ENCODE measurements at places on chromosomes 1 and 21.

- DNase-seq: no peak
These were observed 9.4 kb downstream of the PRDM15 start for GRCh38 chr21:41869771-41870170.

DNA sequence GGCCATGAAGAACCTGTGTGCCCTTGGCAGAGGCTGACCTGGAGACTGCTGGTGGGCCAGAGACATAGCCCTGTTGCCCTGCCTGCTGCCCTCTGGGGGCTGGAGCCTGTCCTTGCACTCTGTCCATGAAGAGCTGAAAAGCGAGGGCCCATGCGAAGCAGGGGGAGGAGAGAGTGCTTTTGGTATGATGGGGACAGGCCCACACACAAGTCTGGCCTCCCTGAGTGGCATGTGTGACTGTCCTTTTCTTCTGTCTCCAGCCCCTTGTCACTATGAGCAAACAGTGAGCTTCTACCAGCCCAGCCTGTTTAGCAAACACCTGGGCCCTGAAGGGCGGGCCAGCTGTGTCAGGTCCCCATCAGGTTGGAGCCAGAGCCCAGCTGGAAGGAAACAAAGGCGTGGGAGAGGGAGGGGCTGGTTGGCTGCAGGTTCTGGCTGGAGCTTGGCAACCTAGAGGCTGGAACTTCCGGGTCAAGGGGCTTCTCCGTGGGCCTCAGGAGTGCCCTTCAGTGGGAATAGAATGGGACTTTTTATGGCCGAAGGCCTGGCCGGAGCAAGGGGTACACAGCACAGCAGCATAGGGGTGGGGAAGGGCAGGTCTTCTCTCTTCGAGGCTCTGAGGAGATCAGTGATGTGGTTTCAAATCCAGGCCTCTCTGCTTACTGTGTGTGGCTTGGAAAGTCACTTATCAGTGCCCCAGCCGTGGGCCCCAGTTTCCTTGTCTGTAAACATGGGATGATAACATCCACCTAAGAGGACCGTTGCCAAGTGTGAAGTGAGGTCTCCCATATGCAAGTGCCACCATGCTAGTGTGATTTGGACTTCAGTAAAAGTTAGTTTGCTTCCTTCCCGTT is 14.3 kb downstream of the QSOX1 start:
- no peak for DNase-seq

DNA sequence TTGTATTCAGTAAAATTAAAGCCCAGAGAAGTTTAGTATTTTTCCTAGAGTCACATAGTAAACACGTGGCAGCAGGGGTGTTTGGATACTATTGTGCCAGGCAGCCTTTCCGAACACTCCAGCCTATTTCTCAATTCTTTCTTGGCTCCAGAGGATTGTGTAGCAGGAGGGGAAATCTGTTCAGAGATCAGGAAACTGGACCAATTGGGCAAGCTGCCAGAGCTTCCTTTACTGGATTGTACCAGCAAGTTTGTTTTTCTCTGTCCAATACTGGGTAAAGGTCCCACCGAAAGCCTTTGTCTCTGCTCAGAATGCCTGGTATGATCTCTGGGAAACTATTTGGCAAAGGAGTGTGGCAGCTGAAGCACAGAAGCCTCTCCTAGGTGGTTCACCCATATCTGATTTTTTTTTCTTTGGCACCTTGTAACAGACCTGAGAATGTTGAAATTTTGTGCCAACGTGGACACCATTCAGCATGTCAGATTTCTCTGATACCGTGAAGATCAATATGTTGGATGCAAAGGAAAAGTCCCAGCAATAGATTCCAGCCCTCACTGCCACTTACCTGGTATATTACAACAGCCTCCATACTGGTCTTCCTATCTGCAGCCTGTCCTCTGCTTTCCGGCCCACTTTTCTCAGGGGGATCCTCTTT is 126.2 kb downstream of the FGGY start:
- DNase-seq: no peak

DNA sequence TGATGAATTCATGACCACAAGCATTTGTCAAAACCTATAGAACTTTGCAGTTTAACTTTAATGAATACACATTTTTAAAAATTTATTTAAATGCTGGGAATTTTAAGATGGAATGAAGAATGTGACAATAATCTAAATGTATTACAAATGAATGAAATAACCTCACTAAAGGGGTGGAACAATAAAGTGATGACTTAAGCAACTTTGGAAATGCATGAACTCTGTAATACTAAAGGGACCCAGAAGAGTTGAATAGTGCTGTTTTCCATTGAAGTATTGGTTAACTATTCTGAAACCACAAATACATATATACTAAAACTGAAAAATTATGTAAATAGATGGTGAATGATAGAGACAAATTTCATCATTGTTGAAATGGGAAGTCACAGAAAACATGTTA is 1395.1 kb downstream of the NCAM2 start:
- DNase-seq: no peak

- no peak for DNase-seq
These were observed at the start of gene TIE1 for GRCh38 chr1:43300378-43301094. Gene TIE1, plus strand, starts transcription at chr1:43300982. Its CDS starts 90 bp downstream, at chr1:43301072.

DNA sequence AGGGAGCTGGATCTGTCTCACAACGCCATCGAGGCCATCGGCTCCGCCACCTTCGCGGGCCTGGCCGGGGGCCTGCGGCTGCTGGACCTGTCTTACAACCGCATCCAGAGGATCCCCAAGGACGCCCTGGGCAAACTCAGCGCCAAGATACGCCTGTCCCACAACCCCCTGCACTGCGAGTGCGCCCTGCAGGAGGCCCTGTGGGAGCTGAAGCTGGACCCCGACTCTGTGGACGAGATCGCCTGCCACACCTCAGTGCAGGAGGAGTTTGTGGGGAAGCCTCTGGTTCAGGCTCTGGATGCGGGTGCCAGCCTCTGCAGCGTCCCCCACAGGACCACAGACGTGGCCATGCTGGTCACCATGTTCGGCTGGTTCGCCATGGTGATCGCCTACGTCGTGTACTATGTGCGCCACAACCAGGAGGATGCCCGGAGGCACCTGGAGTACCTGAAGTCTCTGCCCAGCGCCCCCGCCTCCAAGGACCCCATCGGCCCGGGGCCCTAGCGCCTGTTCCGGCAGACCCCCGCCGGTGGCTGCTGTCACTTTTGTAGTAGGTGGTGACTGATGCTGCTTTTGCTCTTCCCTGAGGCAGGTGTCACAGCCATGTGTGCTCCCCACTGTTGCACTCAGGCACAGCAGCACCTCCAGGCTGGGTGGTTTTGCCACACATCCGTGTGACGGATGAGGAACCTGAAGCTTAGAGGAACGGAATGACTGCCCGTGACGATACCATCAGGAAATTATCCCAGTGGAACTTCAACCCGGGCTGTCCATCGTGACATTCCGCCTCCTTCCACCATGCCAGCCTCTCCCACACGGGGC is 1.8 kb downstream of the LRRC3 start:
- DNase-seq: no peak

- no peak for DNase-seq
These were observed 594 bp downstream of the HDGF start for GRCh38 chr1:156750711-156751450.

DNA sequence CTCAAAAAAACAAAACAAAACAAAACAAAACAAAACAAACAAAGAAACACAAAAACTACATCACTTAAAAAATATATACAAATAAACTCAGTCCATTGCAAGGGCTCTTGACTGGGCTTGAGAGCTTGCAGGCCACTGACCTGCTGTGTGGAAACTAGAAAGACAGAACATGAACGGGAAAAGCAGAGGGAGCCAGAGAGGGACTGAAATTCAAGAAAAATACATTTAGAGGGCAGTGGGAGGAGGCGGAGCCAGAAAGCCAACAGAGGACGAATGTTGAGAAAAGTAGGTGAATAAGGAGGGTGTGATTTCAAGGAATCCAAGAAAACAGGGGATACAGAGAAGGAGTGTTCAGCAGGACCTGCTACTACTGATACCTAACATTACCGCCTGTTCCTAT is 41.4 kb upstream of the PLA2G2C start:
- DNase-seq: no peak

DNA sequence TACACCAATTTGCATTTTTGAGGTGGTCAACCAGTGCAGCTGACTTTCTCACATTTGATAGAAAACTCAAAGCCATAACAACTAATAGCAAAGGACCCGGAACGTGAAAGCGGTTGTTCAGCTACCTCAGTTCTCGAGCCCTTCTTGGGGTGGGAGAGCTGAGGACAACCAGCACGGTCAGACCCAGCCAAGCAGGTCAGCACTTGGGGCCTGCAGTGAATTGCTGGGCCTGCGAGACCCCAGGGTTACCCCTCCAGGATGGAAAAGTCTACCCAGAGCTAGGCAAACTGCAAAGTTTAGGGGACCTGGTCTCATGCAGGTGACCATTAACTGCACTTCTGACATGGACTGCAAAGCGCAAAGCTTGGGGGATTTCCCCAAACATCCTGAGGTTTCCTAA is 23.8 kb upstream of the AJAP1 start:
- DNase-seq: no peak

Data from fibroblast of skin of left biceps (primary cell).